Activated CD4-positive, alpha-beta T cell treated with anti-CD3 and anti-CD28 coated beads, Interleukin-2, Interleukin-6, amounts not matched to agents 100 ng/mL and 50 ng/mL, durations not matched to agents 16 hours and 8 hours (primary cell): ENCODE measurements at places on chromosomes 7 and 10.

GRCh38 chr10:122492006-122492405 lies 30.7 kb downstream of the HTRA1 start:
- no peak for DNase-seq

DNA sequence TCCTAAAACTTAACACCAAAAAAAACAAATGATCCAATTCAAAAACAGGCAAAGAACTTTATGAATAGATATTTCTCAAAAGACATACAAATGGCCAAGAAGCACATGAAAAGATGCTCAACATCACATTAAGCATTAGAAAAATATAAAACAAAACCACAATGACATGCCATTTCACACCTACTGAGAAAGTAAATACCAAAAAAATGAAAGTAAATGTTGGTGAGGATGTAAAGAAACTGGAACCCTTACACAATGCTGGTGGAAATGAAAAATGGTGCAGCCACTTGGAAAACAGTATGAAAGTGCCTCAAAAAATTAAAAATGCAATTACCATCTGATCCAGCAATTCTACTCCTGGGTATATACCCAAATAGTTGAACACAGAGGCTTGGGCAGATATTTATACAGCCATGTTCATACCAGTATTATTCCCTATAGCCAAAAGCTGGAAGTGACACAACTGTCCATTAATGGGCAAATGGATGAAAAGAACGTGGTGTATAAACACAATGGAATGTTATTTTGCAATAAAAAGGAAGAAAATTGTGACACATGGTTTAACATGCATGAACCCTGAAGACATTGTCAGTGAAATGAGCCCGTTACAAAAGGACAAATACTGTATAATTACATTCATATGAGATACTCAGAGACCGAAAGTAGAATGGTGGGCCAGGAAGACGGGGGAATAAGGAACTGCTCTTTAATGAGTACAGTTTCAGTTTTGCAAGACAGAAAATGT lies 89.0 kb downstream of the JMJD1C start:
- no peak for DNase-seq

DNA sequence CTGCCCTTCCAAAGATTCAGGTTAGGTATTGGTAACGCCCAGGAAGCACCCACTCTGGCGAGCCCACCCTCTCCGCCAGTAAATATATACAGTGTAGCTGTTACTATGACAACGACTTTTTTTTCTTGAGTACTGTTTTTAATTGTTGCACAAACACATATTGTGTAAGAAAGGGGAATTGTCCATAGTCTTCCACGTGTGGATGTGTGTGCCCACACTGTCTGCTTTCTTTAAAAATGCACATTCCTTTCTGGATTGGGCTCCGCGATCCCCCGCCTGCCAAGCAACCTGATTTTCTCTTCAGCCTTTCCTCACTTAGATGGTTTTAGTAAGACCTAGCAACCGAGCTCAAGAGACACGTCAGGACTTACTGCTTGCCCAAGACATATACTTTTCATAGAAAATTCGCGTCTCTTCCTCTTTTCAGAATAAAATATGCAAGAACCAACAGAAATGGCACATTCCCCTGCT lies 247.8 kb downstream of the EBF3 start:
- DNase-seq, result no peak

DNA sequence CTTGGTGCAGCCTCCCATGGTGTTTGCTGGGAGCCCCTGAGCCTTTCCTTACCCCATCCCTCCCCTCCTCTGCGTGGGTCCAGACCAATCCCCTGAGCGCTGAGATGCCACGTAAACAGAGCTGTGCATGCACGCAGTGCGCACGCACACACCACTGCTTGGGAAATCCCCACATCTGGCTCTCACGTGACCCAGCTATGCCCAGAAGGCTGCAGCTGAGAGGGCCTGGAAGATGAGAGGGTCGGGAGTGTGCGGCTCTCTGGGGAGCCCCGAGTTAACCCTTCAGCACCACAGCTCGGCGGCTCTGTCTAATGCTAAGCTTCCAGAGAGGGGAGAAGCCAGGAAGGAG lies 177.2 kb downstream of the SH3PXD2A start:
- DNase-seq, result peak; percentile 92

DNA sequence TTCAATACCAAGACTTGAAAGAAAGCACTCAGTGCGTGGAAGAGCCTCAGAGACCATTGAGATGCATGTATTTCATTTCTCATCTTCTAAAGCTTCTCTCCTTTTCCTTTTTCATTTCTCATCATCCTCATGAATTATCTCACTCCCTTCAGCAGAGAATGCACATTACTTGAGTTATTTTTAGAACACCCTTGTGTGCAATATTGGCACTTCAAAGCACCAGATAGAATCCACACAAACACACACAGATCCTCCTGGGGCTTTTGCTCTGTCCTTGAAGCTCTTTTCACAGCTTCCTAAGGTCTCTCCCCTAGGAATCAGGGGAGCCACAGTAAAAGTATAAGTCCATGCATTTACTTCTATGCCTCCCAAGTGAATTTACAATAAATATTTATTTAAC lies 18.3 kb downstream of the DGKI start:
- no peak for DNase-seq

- peak; percentile 63 for DNase-seq
These were observed 25.3 kb downstream of the GARIN1A start for GRCh38 chr7:128697302-128697905.

GRCh38 chr7:43461349-43462024 lies 121.4 kb upstream of the STK17A start:
- no peak for DNase-seq

DNA sequence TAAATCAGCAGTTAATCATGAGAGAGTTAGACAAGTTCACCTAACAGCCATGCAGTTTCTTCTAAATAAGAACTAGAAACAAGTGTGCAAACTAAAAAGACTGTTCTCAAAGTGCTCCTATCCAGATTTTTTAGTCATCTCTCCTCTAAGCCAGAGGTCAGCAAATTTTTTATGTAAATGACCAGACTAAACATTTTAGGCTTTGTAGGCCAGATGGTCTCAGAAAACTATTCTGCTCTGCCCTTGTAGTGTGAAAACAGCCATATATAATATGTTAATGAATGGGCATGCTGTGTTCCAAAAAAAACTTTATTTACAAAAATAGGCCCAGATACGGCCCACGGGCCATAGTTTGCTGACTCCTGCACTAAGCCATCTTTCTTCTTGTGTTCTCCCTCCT lies 263.0 kb upstream of the LRRN3 start:
- DNase-seq, result no peak

DNA sequence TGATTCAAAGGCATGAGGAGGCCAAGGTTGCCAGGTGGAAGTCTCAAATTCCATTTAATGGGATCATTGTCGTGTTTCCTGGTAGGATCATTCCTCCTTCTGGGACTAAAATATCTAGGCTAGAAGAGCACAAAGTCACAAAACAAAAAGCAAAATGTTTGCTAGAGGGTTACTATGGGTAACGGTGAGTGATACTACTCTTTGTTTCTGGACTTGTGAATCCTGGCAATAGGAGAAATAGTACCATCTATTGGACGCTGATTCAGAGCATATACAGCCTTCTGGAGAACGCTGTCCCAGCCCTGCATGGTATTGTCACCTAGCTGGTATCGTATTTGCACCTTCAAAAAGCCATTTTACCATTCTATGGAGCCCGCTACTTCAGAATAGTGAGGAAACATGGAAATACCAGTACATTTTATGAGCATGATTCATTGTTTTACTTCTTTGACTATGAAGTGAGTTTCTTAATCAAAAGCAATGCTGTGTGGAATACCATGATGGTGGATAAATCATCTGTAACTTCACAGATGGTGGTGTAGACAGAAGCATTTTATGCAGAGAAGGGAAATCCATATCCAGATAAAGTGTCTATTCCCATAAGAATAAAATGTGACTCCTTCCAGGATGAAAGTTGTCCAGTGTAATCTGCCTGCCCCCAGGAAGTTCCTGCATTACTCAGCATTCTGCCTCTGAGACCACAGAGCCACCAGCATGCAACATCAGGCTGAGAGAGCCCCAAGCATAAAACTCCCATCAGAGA lies 361.0 kb downstream of the ETV1 start:
- DNase-seq, result no peak

- peak; percentile 47 for DNase-seq
These were observed 1194.4 kb upstream of the SORCS1 start for GRCh38 chr10:108358912-108359311.

- DNase-seq, result no peak
These were observed 165.1 kb downstream of the TNS3 start for GRCh38 chr7:47416492-47417480.

GRCh38 chr10:69104994-69105790 lies 17.3 kb downstream of the SRGN start:
- DNase-seq, result no peak

GRCh38 chr10:10952800-10953199 lies 64.9 kb upstream of the CELF2 start:
- no peak for DNase-seq

- no peak for DNase-seq
These were observed 86.2 kb downstream of the GLRX3 start for GRCh38 chr10:130222381-130222780.

DNA sequence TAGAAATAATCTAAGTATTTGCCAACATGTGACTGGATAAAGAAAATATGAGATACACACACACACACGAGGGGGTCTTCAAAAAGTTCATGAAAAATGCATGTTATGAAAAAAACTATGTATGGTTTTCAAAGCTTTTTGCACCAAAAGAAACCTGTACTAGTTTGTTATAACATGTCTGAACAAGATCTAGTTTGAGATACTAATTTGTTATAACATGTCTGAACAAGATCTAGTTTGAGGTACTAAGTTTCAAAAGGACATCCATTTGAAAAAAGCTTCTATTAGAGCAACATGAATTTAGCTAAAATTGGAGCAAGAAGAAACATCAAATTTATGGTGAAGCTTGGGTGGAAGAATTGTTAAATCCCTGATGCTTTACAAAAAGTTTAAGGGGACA lies 19.8 kb upstream of the ADRA2A start:
- no peak for DNase-seq

GRCh38 chr10:125080984-125081383 lies 79.4 kb downstream of the CTBP2 start:
- no peak for DNase-seq

- DNase-seq, result no peak
These were observed 22.3 kb downstream of the RAB19 start for GRCh38 chr7:140426130-140426529.

- no peak for DNase-seq
These were observed 26.1 kb downstream of the ANXA8 start for GRCh38 chr10:47457826-47458225.
